Activated CD4-positive, alpha-beta T cell treated with anti-CD3 and anti-CD28 coated beads for 48 hours (primary cell): ENCODE measurements at places on chromosomes 12 and 14.

- DNase-seq, result no peak
These were observed 311.8 kb upstream of the RGS6 start for GRCh38 chr14:71620401-71620800.

DNA sequence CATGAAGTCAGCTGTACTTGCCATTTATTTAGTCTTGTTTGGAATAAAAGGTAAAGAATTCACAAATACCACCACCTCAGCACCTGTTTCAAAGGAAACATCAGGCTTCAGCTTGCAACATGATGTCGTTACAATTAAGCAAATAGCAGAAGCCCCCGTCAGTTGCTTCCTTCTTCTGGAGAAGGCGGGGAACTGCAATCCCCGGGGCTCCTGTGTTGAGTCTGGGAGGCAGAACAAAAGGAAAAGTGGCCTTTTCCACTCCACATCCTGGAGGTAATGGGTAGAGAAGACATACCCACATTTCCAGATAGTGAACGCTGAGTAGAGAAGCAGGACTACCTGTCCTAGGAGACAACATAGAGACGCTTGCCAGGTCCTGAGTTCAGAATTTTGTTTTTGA lies 92.8 kb downstream of the DNAH10 start:
- DNase-seq, result no peak

DNA sequence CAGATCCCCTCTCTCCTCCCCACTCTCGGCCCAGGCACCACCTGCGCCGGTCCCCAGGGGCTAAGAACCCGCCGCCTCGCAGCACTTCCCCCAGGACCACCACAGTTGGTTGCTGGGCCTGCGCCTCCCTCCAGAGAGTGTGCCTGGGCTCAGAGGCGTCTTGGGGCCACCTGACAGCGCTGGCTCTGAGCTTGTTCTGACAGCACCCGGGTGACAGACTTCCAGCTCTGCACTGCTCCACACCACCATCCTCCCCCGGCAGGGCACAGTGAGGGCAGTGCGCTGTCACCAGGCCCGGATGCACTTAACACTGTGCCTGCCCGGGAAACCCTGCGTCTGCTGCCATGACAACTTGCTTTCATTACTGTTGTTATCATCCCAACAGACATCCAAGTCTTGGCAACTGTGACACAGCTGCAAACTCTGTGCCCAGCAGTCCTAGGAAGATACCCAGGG lies 6.6 kb downstream of the BRF1 start:
- peak; percentile 77 for DNase-seq

GRCh38 chr14:94310248-94310647 lies 12.9 kb downstream of the SERPINA6 start:
- no peak for DNase-seq

DNA sequence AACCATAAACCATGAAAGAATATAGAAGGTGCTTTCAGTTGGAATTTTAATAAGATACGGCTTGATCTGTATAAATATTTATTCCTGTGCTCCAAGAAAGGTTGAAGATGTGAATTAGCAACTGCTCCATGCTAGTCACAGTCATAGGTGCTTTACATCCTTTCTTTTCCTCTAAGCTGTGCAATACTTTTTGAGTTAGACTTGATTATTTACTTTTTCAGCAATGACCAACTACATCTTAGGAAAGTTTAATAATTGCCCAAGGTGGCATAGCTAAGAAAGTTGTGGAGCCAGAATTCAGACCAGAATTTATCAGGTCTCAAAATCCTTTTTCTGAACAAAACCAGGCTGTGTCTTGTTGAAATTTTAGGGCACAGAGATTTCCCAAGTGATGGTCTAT lies 13.7 kb downstream of the TRHDE start:
- DNase-seq, result no peak

DNA sequence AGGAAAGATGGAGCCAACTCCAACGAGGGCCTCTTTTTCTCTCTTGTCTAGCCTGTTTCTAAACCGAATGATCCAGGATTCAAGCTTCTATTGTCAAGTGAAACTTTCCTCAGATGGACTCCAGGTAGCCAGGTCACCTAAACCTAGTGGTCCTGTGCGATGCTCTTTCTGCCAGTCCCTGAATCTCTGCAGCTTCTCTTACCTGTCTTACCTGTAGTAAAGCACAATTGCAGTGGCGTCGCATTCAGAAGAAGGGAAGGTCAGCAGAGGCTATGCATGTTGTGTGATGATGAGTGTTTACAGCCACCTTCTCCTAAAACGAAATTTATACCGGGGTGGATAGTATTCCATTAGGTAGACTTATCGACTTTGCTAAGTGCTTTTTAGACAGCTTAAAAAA lies 47.4 kb upstream of the TRAF3 start:
- no peak for DNase-seq

GRCh38 chr12:664075-664778 lies 982 bp upstream of the NINJ2 start:
- DNase-seq, result no peak

DNA sequence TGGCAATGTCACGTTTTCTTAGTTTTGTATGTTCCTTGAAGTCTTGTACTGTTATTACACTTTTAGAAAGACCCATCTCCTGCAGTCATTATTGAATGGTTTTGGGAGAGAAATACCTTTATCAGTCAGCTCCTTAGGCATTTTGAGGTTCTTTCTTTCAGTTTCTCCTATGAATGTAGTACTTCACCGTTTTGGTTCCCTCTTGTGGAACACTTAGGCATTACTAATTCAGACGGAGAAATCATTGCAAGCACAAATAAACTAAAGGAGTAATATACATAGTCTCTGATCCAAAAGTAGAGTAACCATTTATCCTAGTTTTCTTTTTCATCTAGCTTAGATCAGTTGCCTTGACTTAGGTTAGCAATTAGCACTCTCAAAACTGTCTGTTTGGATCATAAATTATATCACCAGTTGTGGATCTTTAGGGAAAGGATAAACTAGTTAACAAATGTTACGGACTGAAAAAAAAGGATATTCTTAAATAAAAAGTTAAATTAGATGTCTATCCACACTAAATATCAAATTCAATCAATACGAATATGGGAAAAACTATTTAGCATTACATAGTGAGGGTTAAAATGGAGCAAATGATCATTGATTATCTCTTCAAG lies 1538.3 kb upstream of the SEL1L start:
- no peak for DNase-seq

GRCh38 chr12:71312768-71313403 lies 126.7 kb upstream of the LGR5 start:
- no peak for DNase-seq

DNA sequence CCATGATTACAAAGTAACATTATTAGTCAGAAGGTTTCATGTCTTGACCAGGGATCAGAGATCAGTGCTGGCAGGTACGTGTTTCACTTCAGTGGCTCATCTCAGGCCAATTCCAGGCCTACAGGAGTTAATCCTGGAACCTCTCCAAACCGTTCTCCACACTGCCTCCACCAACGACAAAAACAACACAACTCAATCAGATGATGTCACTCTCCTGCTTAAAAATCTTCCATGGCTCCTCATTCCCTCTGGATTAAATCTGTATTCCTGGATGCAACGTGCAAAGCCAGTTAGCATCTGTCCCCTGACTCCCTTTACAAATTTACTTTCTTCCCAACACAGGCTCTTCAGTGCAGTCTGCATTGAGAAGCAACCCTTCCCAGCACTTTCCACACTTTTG lies 34.3 kb upstream of the TXNRD1 start:
- DNase-seq, result no peak

GRCh38 chr12:116590561-116590960 lies 31.4 kb downstream of the MAP1LC3B2 start:
- no peak for DNase-seq

DNA sequence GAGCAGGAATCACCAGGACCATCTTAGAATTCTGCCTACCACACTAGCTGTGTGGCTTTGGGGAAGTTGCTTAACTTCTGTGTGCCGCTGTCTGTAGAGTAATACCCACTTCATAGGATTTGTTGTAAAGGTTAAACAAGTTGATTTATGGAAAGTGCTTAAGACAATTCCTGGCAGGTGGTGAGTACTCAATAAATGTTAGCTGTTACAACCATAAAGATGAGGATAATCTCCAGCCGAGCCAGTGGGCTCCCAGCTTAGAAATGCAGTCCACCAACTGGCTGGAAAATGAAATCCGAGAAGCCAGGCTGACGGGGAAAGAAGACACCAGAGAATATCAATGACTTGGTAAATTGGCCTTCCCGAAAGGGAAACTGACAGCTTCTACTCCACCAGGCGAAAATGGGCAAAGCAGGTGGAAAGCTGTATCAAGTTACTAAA lies 173.5 kb downstream of the CHST11 start:
- no peak for DNase-seq

GRCh38 chr14:68463705-68464374 lies 329.0 kb downstream of the ZFP36L1 start:
- no peak for DNase-seq

- no peak for DNase-seq
These were observed 297.7 kb upstream of the CLEC14A start for GRCh38 chr14:38553586-38553985.

- DNase-seq, result no peak
These were observed 39.9 kb downstream of the SOX5 start for GRCh38 chr12:23909551-23909950.

- DNase-seq, result no peak
These were observed 158.0 kb downstream of the PIK3C2G start for GRCh38 chr12:18419311-18419710.

GRCh38 chr14:95353007-95353406 lies 33.3 kb upstream of the CLMN start:
- no peak for DNase-seq

GRCh38 chr12:5720381-5721005 lies 224.6 kb downstream of the ANO2 start:
- no peak for DNase-seq

GRCh38 chr12:124630791-124631313 lies 63.4 kb upstream of the NCOR2 start:
- DNase-seq, result no peak

GRCh38 chr12:85664429-85664828 lies 171.8 kb downstream of the RASSF9 start:
- no peak for DNase-seq

- no peak for DNase-seq
These were observed 12.2 kb downstream of the LLPH start for GRCh38 chr12:66118240-66118891.

- DNase-seq, result no peak
These were observed 974 bp upstream of the TNS2 start for GRCh38 chr12:53048780-53049401.

DNA sequence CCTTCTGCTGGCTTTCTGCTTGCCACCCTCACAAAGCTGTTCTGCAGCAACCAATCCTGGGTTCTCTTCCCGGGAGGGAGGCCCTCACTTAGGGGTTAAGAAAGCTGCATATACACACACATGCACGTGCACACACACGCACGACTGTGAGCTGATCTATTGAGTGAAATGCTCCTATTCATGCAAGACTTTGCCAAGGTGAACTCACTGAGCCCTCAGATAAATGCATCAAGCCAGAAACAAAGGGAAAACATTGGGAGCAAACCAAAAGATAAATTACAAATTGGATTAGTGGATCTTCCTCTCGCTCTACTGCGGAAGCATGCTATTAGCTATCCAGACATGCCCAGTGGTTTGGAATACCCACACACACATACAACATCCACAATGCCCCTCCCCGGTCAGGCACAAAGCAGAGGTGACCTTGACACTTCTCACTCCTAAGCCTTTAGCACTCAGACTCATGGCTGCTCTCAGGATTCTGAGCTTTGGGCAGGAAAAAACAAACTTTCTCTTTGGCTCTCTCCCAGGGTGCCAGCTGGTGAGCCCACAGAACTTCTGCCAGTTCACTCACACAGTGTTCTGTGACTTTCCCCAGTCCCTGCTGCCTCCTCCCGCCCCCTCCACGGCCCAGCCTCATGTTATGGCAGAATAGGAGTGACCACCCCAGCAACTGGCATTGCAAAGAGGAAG lies 320.0 kb downstream of the DPF3 start:
- no peak for DNase-seq

DNA sequence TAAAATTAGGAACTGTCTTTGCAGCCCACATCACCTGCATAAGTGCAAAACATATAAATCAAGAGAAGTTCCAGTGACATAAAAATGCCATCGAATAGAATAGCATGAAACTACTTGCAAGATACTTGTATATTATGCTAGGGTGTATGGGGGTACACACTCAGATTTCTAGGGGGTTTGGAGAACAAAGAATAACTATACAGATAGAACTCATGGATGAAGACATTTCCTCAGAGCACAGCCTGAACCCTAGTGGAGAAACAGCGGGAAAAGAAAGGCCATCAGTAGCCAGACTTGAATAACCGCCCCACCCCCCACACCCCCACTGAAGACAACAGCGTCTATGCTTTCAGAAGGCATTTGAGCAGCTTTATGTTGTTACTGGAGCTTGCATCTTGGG lies 425.8 kb downstream of the NPAS3 start:
- no peak for DNase-seq

DNA sequence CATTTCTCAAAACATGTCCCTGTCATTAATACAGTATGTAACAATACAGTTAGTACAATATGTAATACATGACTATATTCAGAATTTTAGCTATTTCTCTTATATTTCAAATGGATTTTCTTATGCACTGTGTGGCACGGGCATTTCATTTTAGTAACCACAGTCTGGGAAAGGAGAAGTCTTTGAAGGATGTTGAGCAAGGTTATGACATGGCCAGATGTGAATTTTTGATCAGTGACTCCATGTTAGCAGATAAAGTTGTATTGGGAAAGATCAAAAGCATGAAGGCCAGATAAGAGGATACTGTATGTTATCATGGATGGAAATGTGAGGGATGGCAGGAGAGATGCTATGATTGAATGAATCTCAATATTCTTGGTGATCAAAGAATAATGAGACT lies 285.2 kb downstream of the NAV3 start:
- no peak for DNase-seq

- DNase-seq, result peak; percentile 47
These were observed 32.7 kb downstream of the DIP2B start for GRCh38 chr12:50537538-50537919.

DNA sequence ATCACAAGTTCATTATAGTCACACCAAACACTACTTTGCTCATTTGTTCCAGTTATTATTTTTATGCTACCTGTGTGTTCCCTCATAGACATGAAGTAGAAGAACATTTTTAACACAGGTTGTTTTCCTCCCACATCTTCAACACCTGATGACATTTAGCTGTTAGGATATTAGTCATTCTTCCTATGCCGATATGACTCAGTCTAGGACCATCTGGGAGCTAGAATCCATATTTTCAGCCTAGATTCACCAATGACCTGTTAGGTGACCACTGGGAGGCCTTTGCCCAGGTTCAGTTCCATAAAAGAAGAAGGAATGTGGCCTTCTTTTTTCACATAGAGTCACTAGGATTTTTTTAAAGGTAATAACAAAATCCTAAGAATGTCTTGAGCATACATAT lies 222.8 kb downstream of the C12orf42 start:
- no peak for DNase-seq
